ENCODE measurements at places on chromosomes 12 and 14.

- no peaks in the 10 kb centered on the region for H3K36me3 ChIP-seq
- peak; percentile 37 for DNase-seq
- no peak overlapping the region for H3K4me3 ChIP-seq
- H3K27ac ChIP-seq: no peak overlapping the region
- peaks cover 17% of the 10 kb centered on the region for H3K4me1 ChIP-seq
Measured at GRCh38 chr12:131901431-131902331, 7.3 kb downstream of the ULK1 start.

DNA sequence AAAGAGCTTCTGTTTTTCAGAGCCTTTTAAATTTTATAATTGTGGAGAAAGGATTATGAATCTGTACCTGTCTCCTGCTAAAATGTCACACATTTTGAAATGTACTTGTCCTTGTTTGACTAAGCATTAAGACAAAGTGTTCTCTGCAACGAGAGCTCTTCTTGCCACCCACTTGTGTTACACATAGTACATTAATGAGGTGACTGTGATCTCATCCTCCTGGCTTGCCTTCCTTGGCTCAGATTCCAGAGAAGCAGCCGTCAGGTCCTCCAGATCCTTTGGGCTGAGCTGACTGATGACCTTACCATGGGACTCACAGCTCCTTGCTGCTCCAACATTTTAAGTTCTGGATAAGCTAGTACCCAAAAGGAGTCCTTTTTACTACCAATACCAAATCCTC is 81.4 kb downstream of the BBS10 start:
- no peak overlapping the region for H3K27ac ChIP-seq
- no peaks in the 10 kb centered on the region for H3K36me3 ChIP-seq
- no peaks in the 10 kb centered on the region for H3K4me1 ChIP-seq
- no peaks in the 10 kb centered on the region for H3K27me3 ChIP-seq
- no peak for DNase-seq

DNA sequence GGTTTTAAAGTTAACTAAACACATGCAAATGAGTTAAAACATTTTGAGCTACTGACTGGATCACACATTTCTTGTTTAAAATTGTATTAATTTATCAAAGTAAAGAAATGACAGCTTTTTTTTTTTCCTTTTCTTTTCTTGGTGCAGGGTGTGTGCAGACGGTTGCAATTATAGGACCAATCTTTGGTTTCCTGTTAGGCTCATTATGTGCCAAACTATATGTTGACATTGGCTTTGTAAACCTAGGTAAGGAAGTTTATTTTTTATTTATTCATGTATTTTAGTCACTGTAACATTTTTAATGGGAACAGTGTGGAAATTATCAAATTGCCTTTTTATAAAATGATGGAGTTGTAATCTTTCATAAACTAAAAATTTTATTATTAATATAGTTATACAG is 21.9 kb downstream of the SLCO1C1 start:
- DNase-seq: no peak
- no peaks in the 10 kb centered on the region for H3K36me3 ChIP-seq
- no peaks in the 10 kb centered on the region for H3K27me3 ChIP-seq
- no peak overlapping the region for H3K4me3 ChIP-seq

DNA sequence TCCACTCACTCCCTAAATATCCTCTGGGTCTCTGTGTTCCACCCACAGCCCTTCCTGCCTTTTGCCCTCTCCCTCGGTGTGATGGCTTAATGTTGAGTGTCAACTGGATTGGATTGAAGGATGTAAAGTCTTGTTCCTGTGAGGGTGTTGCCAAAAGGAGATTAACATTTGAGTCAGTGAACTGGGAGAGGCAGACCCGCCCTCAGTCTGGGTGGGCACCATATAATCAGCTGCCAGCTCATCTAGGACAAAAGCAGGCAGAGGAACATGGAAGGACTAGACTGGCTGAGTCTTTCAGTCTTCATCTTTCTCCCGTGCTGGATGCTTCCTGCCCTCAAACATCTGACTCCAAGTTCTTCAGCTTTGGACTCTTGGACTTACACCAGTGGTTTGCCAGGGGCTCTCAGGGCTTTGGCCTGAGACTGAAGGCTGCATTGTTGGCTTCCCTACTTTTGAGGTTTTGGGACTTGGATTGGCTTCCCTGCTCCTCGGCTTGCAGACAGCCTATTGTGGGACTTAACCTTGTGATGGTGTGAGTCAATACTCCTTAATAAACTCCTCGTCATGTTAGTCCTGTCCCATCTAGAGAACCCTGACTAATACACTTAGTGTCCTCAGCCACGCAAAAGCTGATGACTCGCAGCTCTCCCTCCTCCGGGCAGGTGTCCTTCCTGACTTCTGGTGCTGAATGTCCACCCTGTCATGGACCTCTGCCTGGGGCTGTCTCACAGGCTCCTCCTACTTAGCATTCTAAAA is 5.9 kb downstream of the DGLUCY start:
- H3K27me3 ChIP-seq: no peaks in the 10 kb centered on the region
- no peak overlapping the region for H3K4me3 ChIP-seq
- no peak for DNase-seq
- H3K4me1 ChIP-seq: peaks cover 8% of the 10 kb centered on the region
- no peaks in the 10 kb centered on the region for H3K36me3 ChIP-seq
- no peak overlapping the region for H3K27ac ChIP-seq

- no peak for DNase-seq
- H3K4me3 ChIP-seq: no peak overlapping the region
- peaks cover 20% of the 10 kb centered on the region for H3K4me1 ChIP-seq
- H3K27me3 ChIP-seq: no peaks in the 10 kb centered on the region
- H3K36me3 ChIP-seq: no peaks in the 10 kb centered on the region
Measured at GRCh38 chr14:99750746-99751450, 42.3 kb upstream of the EML1 start.

DNA sequence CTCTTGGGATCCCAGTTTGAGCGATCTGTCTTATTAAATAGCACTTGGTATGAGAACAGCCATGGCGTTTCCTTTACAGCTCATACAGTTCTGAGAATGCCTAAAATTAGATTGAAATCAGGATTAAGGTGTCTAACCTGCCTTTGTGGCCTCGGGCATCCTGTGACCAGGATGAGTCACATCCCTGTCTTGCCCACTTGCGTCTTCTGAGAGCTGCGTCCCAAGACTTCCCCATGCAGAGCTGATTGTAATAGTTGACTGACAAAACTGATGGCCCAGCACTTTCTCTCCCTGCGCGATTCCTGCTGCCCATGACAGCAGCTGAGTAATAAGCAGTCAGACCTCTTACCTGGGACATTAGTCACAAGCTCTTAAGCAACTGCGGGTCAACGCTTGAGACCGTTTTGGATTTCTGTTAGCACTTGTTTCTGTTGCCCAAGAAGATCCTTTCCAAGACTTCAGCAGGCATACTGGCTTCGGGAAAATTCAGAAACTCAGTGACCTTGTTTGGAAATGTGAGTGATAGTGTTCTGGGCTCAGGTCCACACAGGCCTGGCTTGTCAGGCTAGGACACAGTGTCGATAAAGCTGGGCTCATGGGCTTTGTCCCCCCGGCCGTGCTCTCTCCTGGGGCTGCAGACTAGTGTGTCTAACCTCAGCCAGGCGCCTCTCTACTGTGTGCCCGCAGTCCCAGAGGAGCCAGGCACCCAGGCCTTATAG is 169.9 kb upstream of the HIF1A start:
- peak; percentile 47 for DNase-seq
- H3K4me3 ChIP-seq: no peak overlapping the region
- H3K27ac ChIP-seq: peak overlapping the region; percentile 28
- H3K36me3 ChIP-seq: no peaks in the 10 kb centered on the region
- H3K27me3 ChIP-seq: no peaks in the 10 kb centered on the region

- H3K27me3 ChIP-seq: no peaks in the 10 kb centered on the region
- peak; percentile 62 for DNase-seq
- no peak overlapping the region for H3K27ac ChIP-seq
Measured at GRCh38 chr12:75977952-75978671, 53.5 kb downstream of the PHLDA1 start.

DNA sequence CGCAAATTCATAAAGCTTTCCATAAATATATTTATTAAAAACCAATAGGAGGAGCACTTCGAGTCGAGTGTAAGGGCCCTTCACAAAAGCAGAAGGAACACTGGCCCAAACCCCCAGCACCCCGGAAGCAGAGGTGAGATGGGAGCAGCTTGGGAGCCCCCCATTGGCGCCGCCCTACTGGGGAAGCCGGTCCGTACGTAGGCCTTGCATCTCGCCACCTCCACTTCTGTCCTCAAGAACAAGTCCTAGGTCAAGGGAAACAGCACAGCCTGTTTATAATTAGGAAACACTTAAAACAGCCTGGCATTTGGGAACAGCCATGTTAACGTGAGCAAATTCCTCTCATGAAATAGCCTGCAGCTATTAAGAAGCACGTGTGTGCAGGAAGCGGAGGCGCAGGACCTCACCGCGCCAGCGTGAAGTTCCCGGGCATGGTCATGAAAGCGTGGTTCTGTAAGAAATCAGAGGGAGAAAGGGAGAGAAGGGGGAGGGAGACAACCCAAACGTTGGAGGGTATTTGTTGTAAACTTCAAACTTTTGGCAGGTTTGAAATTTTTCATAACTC is 7.7 kb downstream of the ANKRD9 start:
- no peaks in the 10 kb centered on the region for H3K36me3 ChIP-seq
- peaks cover 3% of the 10 kb centered on the region for H3K4me1 ChIP-seq

DNA sequence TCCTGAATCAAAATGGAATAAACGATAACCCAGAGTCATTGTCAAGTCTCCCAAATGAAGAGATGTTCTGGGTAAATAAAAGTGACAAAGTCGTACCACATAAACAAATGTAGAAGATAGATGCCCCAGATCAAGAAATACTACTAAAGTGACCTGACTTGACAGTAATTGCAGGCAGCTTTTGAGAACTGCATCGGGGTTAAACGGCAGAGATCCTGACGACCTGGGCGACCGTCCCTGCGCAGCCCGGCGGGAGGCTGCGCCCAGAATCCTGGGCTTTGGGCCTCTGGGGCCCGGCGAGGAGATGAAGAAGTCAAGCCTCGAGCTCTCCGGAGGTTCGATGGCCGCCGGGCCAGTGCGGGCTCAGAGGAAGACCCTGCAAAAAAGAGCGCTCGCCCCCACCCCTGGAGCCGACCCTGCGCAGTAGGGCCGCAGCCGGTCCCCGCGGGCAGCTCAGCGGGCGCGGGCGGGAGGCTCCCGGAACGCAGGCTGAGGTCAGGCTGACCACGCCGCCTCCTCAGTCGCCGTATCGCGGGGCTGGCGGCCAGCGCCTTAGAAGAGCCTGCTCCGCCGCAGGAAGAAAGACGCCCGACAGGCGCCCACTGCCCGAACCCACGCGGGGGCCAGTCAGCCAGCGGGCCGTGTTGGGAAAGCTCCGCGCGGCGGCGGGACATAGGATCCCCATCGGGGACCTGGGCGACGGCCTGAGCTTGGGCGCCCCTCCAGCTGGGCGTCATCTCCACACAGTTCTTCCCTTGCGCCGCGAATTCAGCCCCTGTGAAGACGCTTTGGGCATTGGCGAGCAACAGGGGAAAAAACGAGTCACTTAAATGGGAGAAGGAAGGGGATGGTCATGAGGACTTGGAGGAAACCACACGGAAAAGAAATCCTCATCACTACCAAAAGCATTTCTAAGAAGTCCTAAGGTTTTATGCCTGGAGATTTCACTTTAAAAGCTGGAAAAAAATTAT is 16.0 kb downstream of the NKX2-1 start:
- H3K36me3 ChIP-seq: no peaks in the 10 kb centered on the region
- no peaks in the 10 kb centered on the region for H3K27me3 ChIP-seq
- H3K27ac ChIP-seq: no peak overlapping the region

GRCh38 chr12:28794211-28794610 is 354.9 kb upstream of the FAR2 start:
- H3K4me1 ChIP-seq: no peaks in the 10 kb centered on the region
- no peaks in the 10 kb centered on the region for H3K36me3 ChIP-seq
- H3K27me3 ChIP-seq: no peaks in the 10 kb centered on the region
- H3K4me3 ChIP-seq: no peak overlapping the region
- no peak for DNase-seq

DNA sequence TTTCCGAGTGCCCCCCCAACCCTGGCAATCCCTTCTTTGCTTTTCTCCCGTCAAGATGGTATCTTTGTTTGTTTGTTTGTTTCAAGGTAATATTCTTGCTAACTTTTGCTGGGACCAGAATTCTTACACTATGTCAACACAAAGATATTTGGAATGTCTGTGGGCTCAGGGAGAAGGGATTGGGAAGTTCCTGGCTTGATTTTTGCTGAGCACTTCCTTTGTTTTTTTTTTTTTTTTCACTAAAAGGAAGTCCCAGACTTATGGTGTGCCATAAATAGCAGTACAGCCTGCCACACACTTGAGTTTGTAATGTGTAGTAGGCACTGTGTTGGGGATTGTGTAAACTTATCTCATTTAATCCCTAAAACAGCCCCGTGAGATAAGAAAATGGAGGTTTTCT is 11.2 kb upstream of the RNU6-7 start:
- no peaks in the 10 kb centered on the region for H3K36me3 ChIP-seq
- no peaks in the 10 kb centered on the region for H3K4me1 ChIP-seq
- no peak overlapping the region for H3K4me3 ChIP-seq

- DNase-seq: peak; percentile 70
- H3K27ac ChIP-seq: no peak overlapping the region
- no peaks in the 10 kb centered on the region for H3K27me3 ChIP-seq
Measured at GRCh38 chr12:32548691-32549281, 130.3 kb upstream of the DNM1L start.

- H3K4me1 ChIP-seq: no peaks in the 10 kb centered on the region
- no peak overlapping the region for H3K4me3 ChIP-seq
- no peak overlapping the region for H3K27ac ChIP-seq
- no peaks in the 10 kb centered on the region for H3K27me3 ChIP-seq
- DNase-seq: no peak
- H3K36me3 ChIP-seq: no peaks in the 10 kb centered on the region
Measured at GRCh38 chr14:50085570-50086320, 30.6 kb downstream of the VCPKMT start.

DNA sequence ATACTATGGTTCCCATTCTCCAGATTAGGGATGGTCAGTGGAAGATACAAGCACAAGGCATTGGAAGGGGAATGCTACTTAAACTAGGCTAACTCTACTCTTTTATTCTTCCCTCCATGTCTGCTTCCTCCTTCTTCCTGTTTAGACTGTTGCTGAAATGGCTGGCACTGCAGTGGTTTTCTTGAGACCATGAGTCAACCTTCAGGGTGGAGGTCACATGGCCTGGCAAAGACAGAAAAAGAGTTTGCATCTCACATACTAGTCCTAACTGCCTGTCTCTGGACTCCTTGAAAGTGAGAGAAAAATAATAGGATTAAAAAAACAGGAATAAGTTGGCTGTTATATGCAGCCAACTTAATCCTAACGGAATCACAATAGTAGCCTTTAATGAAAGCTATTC is 37.0 kb downstream of the ALDH1L2 start:
- no peaks in the 10 kb centered on the region for H3K4me1 ChIP-seq
- H3K27ac ChIP-seq: no peak overlapping the region
- H3K27me3 ChIP-seq: no peaks in the 10 kb centered on the region
- no peaks in the 10 kb centered on the region for H3K36me3 ChIP-seq
- no peak for DNase-seq
- no peak overlapping the region for H3K4me3 ChIP-seq

- H3K27me3 ChIP-seq: no peaks in the 10 kb centered on the region
- H3K27ac ChIP-seq: no peak overlapping the region
- H3K36me3 ChIP-seq: no peaks in the 10 kb centered on the region
- no peak overlapping the region for H3K4me3 ChIP-seq
- DNase-seq: no peak
Measured at GRCh38 chr14:83764656-83765599, 1765.0 kb upstream of the FLRT2 start.

DNA sequence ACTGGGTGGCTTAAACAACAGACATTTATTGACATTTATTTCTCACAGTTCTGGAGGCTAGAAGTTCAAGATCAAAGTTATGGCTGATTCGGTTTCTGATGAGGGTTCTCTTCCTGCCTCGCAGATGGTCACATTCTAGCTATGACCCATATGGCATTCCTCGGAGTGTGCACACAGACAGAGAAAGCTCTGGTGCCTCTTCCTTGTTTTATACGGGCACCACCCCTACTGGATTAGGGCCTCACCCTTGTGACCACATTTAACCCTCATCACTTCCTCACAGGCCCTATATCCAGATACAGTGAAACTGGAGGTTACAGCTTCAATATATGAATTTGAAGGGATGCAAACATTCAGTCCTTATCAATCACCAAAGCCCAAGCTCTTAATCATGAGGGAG is 77.0 kb upstream of the OVCH1 start:
- H3K4me3 ChIP-seq: no peak overlapping the region
- no peaks in the 10 kb centered on the region for H3K4me1 ChIP-seq
- H3K27ac ChIP-seq: no peak overlapping the region

Measured in ovary (tissue), 10 donors.